Right kidney (tissue), 9 donors: ENCODE measurements at places on chromosomes 16 and 17.

DNA sequence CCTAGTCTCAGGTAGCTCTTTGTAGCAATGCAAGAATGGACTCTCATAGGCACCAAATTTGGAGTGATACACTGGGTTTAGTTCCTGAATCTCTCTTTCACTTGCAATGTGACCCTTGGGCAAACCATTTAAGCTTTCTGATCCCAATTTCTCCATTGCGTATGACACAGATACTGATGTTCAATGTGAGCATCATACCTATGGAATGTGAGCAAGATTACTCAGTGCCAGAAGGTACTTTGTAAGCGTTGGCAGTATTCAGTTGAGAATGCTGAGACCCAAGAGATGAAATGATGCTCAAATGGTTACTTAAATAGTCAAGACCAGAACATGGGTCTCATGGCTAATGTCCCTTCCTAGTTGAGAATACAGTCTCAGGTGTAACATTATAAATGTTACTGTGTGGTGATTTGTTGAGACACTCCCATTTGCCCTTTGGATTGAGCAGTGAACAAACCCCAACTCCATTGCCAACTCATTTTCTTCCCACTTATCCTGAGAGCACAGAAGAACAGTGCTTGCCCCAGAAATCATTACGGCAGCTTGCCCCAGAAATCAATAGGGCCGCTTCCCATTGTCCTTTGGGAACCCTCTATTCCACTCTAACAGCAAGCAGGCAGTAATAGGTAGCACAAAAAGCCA lies 134.1 kb downstream of the SOX9 start:
- no peak for DNase-seq

DNA sequence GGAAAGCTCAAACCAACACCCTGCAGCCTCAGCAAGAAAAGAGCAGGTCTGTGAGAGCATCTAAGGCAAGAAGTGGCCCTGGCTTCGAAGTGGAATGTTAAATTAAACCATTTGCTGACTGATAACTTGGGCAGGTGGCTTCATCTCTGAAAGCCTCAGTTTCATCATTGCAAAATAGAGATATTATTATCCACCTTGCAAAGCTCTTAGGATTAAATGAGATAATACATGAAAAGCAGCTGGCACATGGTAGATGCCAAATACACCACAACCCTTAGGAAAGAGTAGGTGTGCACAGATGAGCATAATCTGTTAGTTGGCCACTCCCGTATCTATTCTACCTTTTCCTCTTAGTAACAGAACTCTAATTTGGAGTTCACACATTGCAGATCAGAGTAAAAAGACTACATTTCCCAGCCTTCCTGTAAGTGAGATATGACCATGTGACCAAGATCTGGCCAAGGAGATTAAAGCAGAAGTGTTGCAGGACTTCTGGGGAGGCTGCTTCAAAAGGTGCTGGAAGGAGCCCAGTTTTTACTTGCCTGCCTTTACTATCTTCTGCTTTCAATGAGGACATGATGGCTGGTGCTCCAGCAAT lies 288.7 kb downstream of the SOX9 start:
- no peak for DNase-seq

GRCh38 chr16:65728167-65728566 lies 606.3 kb upstream of the CDH11 start:
- DNase-seq, result no peak

DNA sequence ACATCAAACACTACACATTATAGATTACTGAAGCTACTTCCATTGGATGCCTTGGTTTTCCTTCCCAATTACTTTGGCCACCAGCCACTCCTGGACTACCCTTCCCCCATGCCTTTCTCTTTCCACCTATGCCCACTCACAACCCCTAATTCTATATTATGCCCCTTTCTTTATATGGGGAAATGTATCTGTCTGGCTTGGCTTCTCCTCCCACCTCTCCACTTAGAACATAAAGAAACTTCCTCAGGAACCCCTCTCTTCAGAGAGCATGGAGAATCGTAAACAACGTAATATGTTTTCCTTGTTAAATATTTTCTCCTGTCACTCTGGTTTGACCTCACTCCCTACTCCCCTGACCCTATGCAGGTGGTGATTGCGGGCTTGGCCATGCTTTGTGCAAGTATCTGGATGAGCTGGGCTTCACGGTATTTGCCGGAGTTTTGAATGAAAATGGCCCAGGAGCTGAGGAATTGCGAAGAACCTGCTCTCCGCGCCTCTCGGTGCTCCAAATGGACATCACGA lies 32.8 kb downstream of the HSD17B2 start:
- DNase-seq, result no peak
